ENCODE measurements at places on chromosomes 16 and 17. TPM values are rescaled to one million over a fixed set of nuclear protein-coding genes. Genes with fewer than 3 reads are reported as not detected.

The CPNE7 gene
- total RNA-seq = 1.4 TPM

The ITGAD gene
- not detected for total RNA-seq

GRCh38 chr16:27455700-27456099, 53.7 kb downstream of the IL21R start:
- no peak for DNase-seq

DNA sequence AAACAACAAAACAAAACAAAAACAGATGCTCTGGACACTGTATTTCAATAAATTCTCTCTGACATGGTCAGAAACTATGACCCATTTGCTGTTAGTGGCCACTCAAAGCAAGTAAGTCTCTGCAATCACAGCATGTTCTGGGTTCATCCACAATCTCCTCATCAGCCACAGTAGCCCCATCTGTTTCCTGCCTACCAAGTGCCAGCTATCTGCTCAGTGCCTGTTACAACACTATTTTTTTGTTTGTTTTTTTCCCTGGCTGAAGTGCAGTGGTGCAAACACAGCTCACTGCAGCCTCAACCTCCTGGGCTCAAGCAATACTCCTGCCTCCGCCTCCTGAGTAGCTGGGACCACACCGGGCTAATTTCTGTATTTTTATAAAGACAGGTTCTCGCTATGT, 137.9 kb downstream of the SOX9 start:
- no peak for DNase-seq

The KCNAB3 gene
- 1.2 TPM for total RNA-seq

GRCh38 chr16:15975172-15975571, 25.8 kb downstream of the ABCC1 start:
- no peak for DNase-seq

The ARHGAP44 gene
- 7.1 TPM for total RNA-seq

All from esophagus muscularis mucosa (tissue), 4 donors.